EL (cell line): ENCODE measurements at places on chromosomes 1 and 21.

DNA sequence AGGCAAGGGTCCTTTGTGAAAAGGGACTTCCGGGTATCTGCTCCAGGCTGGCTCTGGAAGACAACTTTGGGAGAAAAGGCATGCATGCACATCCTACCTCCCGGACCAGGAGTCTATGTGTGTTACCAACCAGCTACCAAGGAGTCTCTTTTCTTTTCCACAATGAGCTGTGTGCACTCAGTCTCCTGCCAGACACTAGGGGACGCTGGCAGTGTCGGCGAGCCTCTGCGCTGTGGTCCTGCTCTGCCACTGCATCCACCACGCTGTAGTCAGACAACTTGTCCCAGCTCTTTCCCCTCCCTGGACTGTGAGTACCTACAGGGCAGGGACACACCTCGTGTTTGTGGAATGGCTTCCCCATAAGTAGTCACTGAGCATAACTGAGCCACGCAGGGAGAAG, 5.1 kb upstream of the SSR2 start:
- DNase-seq: peak; percentile 31

DNA sequence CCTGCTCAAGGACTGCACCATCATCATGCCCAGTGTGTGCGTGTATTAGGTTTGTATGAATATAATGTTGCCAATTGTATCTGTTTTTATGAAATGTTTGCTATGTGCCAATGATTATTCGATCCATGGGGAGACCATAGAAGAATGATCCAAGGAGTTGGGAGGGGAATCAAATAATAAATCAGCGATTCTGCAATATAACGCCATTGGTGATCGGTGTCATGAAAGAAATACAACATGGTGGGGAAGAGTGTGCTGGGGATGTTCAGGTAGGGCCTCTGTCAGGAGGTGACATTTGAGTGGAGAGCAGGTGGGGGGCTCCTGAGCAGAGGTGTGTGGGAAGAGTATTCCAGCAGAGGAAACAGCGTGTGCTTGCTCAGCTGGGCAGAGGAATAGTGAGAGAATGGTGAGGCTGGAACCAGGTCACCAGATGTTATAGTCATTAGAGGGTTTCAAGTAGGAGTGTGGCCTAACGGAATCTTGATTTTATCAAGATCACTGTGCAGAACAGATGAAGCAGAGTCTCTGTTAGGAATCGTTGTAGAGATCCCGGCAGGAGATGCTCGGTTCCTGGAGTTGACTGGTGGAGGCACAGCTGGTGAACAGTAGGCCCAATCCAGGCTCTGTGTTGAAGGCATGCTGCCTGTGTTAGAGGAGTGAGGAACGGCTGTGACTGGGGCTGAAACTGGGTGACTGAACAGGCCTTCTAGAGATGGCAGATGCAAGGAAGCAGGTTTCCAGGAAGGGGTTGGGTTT, 2.9 kb upstream of the ZNF496 start:
- no peak for DNase-seq

DNA sequence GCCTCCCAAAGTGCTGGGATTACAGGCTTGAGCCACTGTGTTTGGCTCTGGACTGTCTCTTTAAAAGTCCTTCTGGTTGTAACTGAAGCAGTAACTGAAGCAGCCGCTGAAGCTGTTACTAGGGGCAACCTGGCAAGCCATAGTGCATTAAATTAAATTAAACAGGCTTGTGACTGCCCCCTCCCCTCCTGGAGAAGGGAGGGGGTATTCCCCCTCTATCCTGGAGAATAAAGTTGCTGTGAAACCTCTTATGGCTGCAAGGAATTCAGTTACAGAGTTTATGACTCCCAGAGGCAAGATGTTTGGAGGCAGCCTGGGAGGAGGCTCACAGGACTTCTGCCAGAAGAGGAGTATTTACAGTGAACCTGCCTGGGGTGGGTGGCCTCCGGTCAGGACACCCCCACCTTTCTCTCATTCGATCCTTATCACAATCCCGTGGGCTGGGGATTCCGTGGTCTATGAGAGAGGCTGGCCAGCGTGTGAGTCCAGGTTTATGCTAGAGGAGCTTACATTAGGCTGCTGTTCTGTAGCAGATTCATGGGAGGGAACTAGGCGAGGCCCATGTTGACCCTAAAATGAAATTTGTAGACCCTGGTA, 8.3 kb downstream of the TTC22 start:
- DNase-seq: no peak

GRCh38 chr1:234214129-234214910, 158.9 kb upstream of the COA6 start:
- DNase-seq: peak; percentile 37

GRCh38 chr1:38175121-38175520, 128.5 kb upstream of the POU3F1 start:
- no peak for DNase-seq

GRCh38 chr1:10415211-10415930, 14.9 kb upstream of the CENPS start:
- DNase-seq: peak; percentile 46

GRCh38 chr1:76763738-76764137, 103.5 kb upstream of the ST6GALNAC5 start:
- no peak for DNase-seq

DNA sequence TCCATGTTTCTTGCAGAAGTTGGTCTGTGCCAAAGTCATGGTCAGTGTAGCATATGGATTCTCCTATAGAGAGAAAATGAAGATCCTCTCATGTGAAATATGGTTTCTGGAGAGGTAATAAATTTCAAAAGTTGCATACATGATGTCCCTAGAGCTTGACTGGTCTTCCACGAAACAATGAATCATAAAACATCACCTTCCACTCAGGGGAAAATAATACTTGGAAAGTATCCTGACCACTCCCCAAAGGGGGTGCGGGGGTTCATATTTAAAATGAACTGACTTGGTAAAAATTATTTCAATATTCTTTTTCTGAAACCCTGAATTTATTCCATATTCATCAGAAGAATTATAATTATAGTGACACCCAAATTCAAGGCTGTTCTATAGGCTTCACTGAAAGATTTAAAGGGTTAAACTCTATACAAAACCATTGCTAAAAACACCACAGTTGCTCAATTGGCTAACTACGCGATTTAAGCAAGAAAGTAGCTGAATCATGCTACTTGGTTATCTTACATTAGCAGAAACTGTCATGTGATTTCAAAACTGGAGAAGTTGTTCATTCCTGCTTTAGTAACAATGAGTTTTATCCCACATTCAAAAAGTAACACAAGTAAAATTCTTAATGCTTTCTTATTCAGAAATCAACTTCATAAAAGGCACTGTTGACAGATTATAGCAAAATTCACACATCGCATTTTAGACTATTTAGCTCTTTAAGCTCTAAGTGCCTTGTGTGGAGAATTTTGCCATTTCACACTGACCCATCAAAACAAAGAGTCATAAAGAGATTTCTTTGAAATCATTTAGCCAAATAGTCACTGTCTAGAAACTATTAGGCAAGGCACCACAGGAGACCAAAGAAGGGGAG, 5.3 kb downstream of the CREG1 start:
- no peak for DNase-seq

DNA sequence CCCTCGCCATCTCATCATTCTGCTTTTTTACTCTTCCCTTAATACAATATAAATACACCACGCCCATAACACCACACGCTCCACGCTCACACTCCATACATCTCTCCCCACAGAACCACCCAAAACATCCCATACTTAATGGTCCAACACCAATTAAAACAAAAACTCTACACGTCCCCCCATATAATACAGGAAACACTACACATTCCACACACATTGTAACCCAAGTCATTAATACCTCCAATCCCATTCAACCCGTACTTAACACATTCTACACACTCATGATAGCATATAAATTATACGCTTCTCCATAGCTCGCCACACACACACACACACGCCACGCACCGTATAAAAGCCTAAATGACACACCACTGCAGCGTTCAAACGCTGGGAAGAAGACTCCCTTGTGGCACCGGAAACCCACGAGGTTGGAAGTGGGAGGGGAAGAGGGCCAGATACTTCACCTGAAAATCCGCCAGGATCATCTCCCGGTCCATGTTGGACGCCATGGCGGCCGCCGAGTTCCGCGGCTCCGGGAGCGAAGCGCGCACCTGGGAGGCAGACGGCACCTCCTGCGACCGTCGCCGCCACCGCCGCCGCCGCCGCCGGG, 659 bp downstream of the FAF1 start:
- peak; percentile 60 for DNase-seq

GRCh38 chr1:39729030-39729429, 9.7 kb upstream of the PPIE start:
- DNase-seq: no peak

GRCh38 chr1:217734973-217735372, 103.8 kb downstream of the SPATA17 start:
- DNase-seq: peak; percentile 4

- DNase-seq: no peak
Measured at GRCh38 chr1:193709607-193710006, 523.2 kb upstream of the B3GALT2 start.

- no peak for DNase-seq
Measured at GRCh38 chr1:189253601-189254350, 1223.9 kb downstream of the BRINP3 start.

- DNase-seq: no peak
Measured at GRCh38 chr1:18859560-18859959, at the start of gene TAS1R2. TSS of gene TAS1R2 (minus strand) at chr1:18859660. CDS start at chr1:18859660, 0 bp downstream.

GRCh38 chr1:5250336-5250735, 595.9 kb downstream of the AJAP1 start:
- DNase-seq: no peak

DNA sequence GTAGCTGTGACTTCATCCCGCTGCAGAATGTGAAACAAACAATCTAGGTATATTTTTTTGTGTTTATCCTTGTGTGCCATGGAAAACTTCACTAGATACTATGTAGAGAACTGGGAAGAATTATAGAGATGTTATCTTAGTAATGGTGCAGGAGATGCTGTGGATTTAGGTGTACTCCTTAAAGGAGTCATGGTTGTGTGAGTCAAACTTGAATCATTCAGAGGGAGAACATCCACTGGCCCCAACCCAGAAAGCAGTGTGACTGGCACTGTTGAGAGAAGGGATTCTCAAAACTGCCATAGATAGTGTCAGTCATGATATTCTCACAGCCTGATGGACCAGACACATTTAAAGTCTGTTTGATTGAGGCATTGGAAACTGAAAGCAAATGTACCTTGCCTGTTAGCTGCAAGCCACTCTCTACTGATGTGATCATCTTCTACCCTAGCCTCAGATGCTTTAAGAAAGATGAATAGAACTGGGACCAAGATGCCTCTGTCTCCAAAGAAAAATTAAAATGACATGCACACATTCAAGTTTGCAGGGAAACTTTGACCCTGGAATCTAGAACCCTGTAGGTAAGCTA, 754.6 kb downstream of the MRPL39 start:
- no peak for DNase-seq

DNA sequence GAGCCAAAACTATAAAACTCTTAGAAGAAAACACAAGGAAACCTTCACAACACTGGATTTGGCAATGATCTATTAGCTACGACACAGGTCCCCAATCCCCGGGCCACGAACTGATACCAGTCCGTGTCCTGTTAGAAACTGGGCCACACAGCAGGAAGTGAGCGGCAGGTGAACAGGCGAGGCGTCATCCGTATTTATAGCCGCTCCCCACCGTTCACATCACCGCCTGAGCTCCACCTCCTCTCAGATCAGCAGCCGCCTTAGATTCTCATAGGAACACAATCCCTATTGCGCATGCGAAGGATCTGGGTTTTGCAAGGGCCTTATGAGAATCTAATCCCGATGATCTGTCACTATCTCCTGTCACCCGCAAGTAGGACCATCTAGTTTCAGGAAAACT, 11.9 kb downstream of the TFB2M start:
- no peak for DNase-seq

DNA sequence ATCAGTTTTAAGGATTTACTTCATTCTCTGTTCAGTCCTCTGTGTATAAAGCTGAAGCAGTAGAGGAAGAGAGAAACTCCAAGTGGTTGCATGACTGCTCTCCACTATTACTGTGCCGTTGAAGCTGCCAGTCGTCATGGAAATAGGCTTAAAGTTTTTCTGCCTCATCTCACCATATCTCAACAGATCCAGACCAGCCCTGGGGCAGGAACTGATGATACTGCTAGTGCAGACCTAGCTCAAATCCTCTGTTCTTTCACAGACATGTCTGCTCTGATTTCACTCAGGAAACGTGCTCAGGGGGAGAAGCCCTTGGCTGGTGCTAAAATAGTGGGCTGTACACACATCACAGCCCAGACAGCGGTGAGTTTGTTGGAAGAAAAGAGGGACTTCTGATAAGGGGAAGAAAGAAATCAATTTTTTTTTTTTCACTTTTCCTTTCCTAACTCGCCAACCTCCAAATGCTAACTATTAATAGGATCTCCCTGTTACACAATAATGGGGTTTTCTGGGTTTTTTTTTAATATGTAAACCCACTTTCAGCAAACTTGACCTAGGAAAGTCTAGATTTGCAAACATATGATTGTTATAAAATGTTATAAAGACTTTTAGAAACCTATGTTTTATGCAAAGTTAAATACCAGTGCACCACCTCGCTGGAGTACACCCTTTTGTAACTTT, 22.2 kb upstream of the STRIP1 start:
- no peak for DNase-seq

GRCh38 chr1:46186076-46186475, 9.8 kb upstream of the P3R3URF start:
- no peak for DNase-seq

GRCh38 chr1:6912518-6912917, 127.3 kb downstream of the CAMTA1 start:
- no peak for DNase-seq

DNA sequence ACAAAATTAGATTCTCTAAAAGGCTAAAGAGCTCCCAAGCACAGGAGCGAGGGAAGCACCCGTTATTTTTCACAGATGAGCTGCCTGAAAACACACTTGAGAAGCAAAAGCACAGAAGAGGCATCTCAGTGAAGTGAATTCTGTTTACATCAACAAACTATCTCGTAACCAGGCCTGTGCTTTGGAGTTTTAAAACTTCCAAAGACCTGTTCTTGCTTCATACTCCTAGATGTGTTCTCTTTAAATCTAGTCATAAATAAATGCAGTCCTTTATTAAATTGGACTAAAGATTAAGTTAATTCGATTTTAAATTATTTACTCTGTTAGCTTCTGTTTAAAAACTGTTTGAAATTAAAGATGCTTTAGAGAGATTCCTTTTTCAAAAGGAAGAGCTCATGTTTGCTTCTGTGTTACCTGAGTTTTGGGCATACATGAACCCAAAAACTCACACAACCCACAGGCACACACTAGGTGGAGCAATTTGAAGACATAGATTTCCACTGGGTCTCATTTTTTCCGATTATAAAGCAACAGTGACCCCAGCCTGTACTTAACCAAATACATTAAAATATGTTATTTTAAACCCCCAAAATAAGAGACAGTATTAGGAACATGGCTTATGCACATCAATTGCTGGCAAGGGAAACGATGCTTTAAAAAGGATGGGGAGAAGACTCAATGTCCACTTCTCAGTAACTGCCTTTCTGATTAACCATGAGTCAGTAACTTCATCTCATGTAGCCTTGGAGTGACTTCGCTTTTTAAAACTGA, 648.2 kb downstream of the SMYD3 start:
- no peak for DNase-seq

GRCh38 chr1:184023171-184023570, 14.4 kb downstream of the COLGALT2 start:
- DNase-seq: no peak

- no peak for DNase-seq
Measured at GRCh38 chr1:64077281-64077940, 126.0 kb upstream of the UBE2U start.

- DNase-seq: no peak
Measured at GRCh38 chr1:25541425-25541824, 2.0 kb upstream of the LDLRAP1 start.

- no peak for DNase-seq
Measured at GRCh38 chr1:112791723-112792104, 76.6 kb upstream of the PPM1J start.

GRCh38 chr1:11955221-11955620, 20.7 kb downstream of the PLOD1 start:
- DNase-seq: no peak

- peak; percentile 50 for DNase-seq
Measured at GRCh38 chr1:36638268-36638667, 155.6 kb upstream of the CSF3R start.
